CD4-positive, alpha-beta T cell (primary cell): ENCODE measurements at places on chromosomes 1 and 21.

DNA sequence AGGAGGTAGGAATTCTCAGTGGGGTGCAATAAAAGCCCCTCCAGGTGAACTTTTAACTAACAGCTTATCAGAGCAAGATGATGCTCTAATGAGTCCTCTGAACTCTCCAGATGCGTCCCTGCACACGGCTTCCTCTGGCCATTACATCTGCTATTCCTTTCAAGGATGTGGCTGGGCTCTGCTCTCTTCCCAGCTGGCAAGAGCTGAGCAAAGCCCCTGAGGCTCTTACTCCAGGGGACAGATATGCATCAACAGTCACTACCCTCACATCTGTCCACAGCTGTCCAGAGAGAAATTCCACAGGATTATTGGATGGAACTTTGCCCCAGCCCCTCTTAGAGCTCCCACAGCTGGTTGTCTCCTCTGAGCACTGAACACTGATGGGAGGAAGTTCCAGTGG is 267.8 kb downstream of the C1orf94 start:
- no peak overlapping the region for H3K27ac ChIP-seq
- DNase-seq, result no peak
- no peaks in the 10 kb centered on the region for H3K36me3 ChIP-seq
- no peak overlapping the region for H3K4me3 ChIP-seq

GRCh38 chr21:31326522-31327242 is 17.4 kb downstream of the TIAM1 start:
- no peaks in the 10 kb centered on the region for H3K36me3 ChIP-seq
- no peaks in the 10 kb centered on the region for H3K27me3 ChIP-seq
- H3K27ac ChIP-seq, result no peak overlapping the region
- peaks cover 10% of the 10 kb centered on the region for H3K4me1 ChIP-seq
- peak overlapping the region; percentile 36 for H3K4me3 ChIP-seq

DNA sequence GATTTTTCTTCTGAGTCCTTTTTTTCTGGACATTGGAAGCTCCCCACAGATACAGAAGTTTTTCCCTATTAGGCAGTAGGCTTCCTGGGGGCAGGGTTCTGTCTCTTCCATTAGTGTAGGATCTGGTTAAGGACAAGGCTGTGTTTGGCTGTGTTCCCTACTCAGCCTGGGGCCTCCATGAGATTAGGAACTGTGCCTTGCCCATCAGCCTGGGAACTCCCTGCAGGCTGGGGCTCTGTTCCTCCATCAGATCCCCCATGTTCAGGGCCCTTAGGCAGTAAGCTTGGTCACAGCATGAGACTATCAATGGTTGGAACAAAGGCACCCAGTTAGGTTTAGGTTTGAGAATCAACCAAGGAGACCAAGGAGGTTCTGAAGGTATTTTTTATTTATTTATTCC is 22.7 kb downstream of the NAV1 start:
- no peaks in the 10 kb centered on the region for H3K36me3 ChIP-seq
- H3K27me3 ChIP-seq, result no peaks in the 10 kb centered on the region
- peaks cover 4% of the 10 kb centered on the region for H3K4me1 ChIP-seq
- no peak for DNase-seq
- H3K27ac ChIP-seq, result no peak overlapping the region
- no peak overlapping the region for H3K4me3 ChIP-seq

DNA sequence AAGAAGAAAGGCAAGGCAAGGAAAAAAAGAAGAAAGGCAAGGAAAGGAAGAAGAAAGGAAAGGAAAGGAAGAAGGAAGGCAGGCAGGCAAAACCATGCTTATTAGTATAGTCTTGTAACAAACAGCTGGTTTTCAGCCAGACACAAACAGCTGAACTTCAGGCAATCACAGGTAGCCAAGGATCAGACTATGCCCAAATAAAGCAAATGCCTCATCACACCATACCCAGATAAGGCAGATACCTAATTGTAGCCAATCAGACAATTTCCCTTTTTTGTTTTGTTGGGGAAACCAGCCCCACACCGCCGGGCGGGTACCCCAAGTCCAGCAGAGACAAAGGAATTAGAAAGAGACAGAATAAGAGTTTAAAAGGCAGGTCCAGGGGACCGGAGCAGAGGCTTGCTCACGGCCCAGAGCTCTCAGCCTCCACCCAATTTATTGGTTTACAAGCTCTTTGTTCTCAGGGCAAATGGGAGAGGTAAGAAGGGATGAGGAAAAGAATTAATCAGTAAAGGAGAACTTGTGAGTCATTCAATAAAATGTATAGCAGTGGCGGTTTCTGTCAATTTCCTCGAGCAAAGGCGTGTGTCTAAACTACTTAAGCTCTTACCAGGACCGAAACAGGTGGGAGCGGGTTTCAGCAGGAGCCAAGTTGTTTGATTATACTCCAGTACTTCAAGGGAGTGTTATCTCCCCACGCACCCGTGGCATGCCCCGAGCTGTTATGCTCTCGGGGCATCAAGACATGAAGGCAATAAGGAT is 886.8 kb downstream of the KCNT2 start:
- no peak overlapping the region for H3K4me3 ChIP-seq
- no peak overlapping the region for H3K27ac ChIP-seq
- H3K36me3 ChIP-seq, result no peaks in the 10 kb centered on the region

GRCh38 chr1:198167436-198167934 is 10.7 kb downstream of the NEK7 start:
- H3K36me3 ChIP-seq, result no peaks in the 10 kb centered on the region
- H3K27me3 ChIP-seq, result no peaks in the 10 kb centered on the region
- H3K27ac ChIP-seq, result peak overlapping the region; percentile 79

- no peak overlapping the region for H3K4me3 ChIP-seq
- H3K27me3 ChIP-seq, result peaks cover 11% of the 10 kb centered on the region
- H3K4me1 ChIP-seq, result peaks cover 7% of the 10 kb centered on the region
- no peak for DNase-seq
- H3K27ac ChIP-seq, result no peak overlapping the region
These were observed 13.4 kb downstream of the CFAP74 start for GRCh38 chr1:1990222-1990621.

DNA sequence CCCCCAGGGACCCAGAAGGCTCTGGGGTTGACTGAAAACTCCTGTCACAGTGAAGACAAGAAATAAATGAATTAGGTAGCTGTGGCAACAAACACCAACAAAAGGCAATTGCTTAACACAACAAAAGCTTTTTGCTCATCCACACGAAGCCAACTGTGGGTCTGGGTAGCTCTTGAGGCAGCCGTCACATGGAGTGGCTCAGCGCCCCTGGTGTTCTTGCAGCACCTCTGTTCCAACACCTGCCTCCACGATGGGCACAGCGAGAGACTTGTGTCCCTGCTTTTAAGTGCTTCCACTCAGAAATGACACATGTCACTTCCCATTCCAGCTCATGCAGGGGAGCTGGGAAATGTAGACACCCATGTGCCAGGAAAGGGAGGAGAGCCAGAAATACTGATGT is 364.5 kb upstream of the DUSP10 start:
- H3K4me1 ChIP-seq, result no peaks in the 10 kb centered on the region
- H3K27ac ChIP-seq, result no peak overlapping the region
- no peaks in the 10 kb centered on the region for H3K27me3 ChIP-seq
- H3K36me3 ChIP-seq, result no peaks in the 10 kb centered on the region

- H3K4me3 ChIP-seq, result no peak overlapping the region
- H3K36me3 ChIP-seq, result no peaks in the 10 kb centered on the region
- no peaks in the 10 kb centered on the region for H3K4me1 ChIP-seq
These were observed 203.8 kb upstream of the DUSP10 start for GRCh38 chr1:221945669-221946068.

DNA sequence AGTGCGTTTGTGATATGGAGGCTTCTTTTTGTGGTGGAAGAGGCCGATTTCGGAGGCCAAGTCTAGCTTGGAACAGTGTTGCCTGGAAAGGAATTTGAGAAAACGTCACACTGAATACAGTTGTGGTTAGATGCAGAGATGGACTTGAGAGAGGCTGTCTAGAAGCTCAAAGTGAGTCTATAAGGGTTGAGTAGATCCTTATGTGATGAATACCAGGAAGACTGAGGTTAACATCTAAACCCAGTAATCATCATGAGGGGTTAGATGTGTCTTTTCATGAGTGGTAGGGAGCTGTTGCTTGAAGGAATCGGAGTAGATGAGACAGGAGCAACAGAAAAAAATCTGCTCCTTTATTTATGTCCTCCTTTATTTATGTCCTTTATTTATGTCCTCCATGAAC is 114.6 kb upstream of the IVNS1ABP start:
- no peak overlapping the region for H3K4me3 ChIP-seq
- no peaks in the 10 kb centered on the region for H3K27me3 ChIP-seq
- no peaks in the 10 kb centered on the region for H3K36me3 ChIP-seq
- no peak for DNase-seq
- H3K27ac ChIP-seq, result no peak overlapping the region

GRCh38 chr1:68148631-68149030 is 83.7 kb downstream of the WLS start:
- H3K27ac ChIP-seq, result no peak overlapping the region
- H3K4me3 ChIP-seq, result no peak overlapping the region
- no peaks in the 10 kb centered on the region for H3K27me3 ChIP-seq
- H3K4me1 ChIP-seq, result no peaks in the 10 kb centered on the region
- no peak for DNase-seq

GRCh38 chr1:59138402-59138801 is 158.5 kb upstream of the FGGY start:
- no peaks in the 10 kb centered on the region for H3K4me1 ChIP-seq
- DNase-seq, result no peak
- H3K27me3 ChIP-seq, result no peaks in the 10 kb centered on the region
- H3K36me3 ChIP-seq, result no peaks in the 10 kb centered on the region

DNA sequence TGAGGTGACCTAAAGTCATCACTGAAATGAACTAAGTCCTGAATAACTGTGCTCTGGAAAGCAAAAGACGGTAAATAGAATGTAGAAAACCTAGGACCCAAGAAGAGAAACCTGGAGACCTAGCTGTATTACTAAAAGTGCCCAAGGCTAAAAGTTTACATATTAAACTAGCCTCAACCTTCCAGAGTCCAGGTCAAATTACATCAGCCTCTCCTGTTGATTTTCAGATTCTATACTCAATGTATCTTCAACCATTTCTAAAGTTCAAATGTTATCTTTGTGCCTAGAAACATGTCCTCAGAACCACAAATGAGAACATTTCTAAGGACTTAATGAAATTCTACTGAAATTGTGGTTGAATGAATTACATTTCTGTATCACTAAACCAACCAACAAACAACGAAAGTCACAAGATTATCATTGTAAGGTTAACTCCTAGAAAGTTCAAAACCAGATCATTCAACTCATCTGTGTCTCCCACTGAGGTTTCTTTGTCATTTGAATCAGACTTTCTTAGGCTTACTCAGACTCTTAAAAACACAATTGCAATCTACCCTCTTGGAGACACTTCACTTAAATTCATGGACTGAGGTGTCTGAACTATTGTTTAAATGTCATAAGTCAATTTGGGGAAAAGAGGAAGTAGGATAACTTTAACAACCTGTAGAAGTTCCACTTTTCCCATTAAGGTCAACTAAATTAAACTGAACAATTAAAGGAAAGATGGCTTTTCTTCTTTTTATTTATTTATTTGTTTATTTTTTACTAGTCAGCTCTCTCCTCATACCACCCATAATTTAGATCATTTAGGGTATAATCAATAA is 207.7 kb downstream of the BARHL2 start:
- no peak overlapping the region for H3K27ac ChIP-seq
- H3K4me1 ChIP-seq, result no peaks in the 10 kb centered on the region
- H3K36me3 ChIP-seq, result no peaks in the 10 kb centered on the region
- DNase-seq, result no peak

- no peak overlapping the region for H3K4me3 ChIP-seq
- no peaks in the 10 kb centered on the region for H3K36me3 ChIP-seq
- DNase-seq, result no peak
- H3K27me3 ChIP-seq, result no peaks in the 10 kb centered on the region
- no peak overlapping the region for H3K27ac ChIP-seq
These were observed 349.7 kb upstream of the C1orf87 start for GRCh38 chr1:60423146-60423780.

DNA sequence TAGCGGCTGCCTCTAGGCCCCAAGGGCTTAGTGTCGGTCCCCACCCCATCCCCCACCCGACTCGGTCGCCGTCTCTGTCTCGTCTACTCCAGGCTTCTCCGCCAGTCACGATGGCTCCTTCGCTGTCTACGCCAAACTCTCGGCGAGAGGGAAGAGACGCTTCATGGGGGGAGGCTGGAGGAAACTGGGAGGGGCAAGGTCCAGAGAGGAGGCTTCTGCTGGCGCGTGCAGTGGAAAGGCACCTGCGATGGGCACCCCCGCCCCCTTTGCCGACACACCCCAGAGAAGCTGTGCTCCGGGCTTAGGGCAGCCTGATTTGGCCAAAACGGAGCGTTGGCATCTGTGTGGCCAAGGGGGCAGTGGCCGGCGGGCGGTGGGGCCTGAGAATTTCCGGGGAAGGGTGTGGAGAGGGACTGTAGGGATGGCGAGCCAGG is 1.2 kb upstream of the CSMD2 start:
- H3K4me3 ChIP-seq, result no peak overlapping the region
- peaks cover 72% of the 10 kb centered on the region for H3K27me3 ChIP-seq
- H3K27ac ChIP-seq, result no peak overlapping the region
- no peaks in the 10 kb centered on the region for H3K36me3 ChIP-seq
- DNase-seq, result no peak
- H3K4me1 ChIP-seq, result peaks cover 6% of the 10 kb centered on the region

DNA sequence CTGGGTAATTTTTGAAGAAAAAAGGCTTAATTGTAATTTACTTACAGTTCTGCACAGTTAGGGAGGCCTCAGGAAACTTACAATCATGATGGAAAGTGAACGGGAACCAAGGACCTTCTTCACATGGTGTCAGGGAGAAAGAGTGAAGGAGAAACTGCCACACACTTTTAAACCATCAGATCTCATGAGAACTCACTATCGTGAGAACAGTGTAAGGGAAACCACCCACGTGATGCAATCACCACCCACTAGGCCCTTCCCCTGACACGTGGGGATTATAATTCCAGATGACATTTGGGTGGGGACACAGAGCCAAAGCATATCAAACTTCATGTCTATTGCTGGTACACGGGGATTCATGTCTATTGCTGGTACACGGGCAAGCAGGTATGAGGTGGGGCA is 5.3 kb upstream of the SFT2D2 start:
- no peaks in the 10 kb centered on the region for H3K27me3 ChIP-seq
- H3K27ac ChIP-seq, result no peak overlapping the region
- peaks cover 9% of the 10 kb centered on the region for H3K4me1 ChIP-seq
- H3K36me3 ChIP-seq, result no peaks in the 10 kb centered on the region
- DNase-seq, result no peak
